A549 treated with CpdA at 1 μM for 4 hours (cell line): ENCODE measurements at places on chromosomes 3 and 15. TPM values are rescaled to one million over a fixed set of nuclear protein-coding genes. Genes with fewer than 3 reads are reported as not detected.

The IGSF11 gene
- total RNA-seq = 3.9 to 5.8 TPM (median 5.1 TPM) in 5 replicates

The PLCH1 gene
- total RNA-seq = 1.1 to 1.5 TPM (median 1.1 TPM) in 5 replicates

The ZNF770 gene
- total RNA-seq = 14.6 to 17.7 TPM (median 16.6 TPM) in 5 replicates

The TYRO3 gene
- total RNA-seq = 11.0 to 13.2 TPM (median 12.4 TPM) in 5 replicates

The KBTBD12 gene
- total RNA-seq = not detected in 5 replicates

The SEMA3G gene
- total RNA-seq = 0.05 to 0.15 TPM (median 0.10 TPM) in 5 replicates

The SCN10A gene
- not detected in 5 replicates for total RNA-seq

The LRIG1 gene
- total RNA-seq = 4.8 to 6.4 TPM (median 5.6 TPM) in 5 replicates

The CPB1 gene
- not detected in 5 replicates for total RNA-seq

The ZPLD1 gene
- 0.02 TPM in 1 of 5 replicates, not detected in the others for total RNA-seq

The WDR5B gene
- total RNA-seq = 3.0 to 4.3 TPM (median 3.2 TPM) in 5 replicates

The GALNT15 gene
- total RNA-seq = 0.03 to 0.21 TPM in 2 of 5 replicates, not detected in the others

The SPESP1 gene
- total RNA-seq = not detected in 5 replicates

The AADAC gene
- total RNA-seq = 19.5 to 29.5 TPM (median 22.2 TPM) in 5 replicates

The AHSG gene
- 0.09 to 0.12 TPM (median 0.11 TPM) in 3 of 5 replicates, not detected in the others for total RNA-seq

The RBP2 gene
- not detected in 5 replicates for total RNA-seq

The UROC1 gene
- not detected in 5 replicates for total RNA-seq
